ENCODE measurements at places on chromosomes 3 and 15.

DNA sequence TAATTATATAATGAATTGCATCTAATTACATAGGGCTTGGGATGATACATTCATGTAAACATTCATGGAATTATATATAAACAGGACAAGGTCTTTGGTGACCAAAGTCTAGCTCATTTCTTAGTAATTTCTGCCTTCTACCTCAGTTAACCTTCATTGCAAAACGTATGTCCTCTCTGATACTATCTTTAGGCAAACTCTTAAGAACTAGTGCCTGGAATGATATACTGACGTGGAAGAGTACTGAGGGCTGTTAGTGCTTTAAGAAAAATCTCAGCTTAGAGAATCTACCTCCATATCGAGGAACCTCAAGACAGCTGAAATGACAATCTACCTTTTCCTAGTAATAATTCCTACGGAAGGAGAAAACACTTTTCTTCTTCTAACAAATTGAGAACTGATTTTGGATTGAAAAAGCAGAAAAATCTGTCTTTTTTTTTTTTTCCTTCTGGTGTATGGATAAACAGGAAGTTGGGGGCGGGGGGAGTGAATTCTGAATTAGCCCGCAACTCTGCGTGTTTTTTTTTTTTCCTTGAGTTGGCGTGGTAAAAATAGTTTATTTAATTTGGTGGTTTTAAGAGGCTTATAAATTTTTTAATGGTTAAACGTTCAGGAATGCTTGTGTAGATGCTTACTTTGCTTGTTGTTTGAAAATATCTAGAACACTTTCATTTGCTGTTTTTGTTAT, 43.2 kb downstream of the RARB start:
- DNase-seq: no peak

GRCh38 chr3:157981819-157982218, 124.4 kb downstream of the SHOX2 start:
- DNase-seq: no peak

DNA sequence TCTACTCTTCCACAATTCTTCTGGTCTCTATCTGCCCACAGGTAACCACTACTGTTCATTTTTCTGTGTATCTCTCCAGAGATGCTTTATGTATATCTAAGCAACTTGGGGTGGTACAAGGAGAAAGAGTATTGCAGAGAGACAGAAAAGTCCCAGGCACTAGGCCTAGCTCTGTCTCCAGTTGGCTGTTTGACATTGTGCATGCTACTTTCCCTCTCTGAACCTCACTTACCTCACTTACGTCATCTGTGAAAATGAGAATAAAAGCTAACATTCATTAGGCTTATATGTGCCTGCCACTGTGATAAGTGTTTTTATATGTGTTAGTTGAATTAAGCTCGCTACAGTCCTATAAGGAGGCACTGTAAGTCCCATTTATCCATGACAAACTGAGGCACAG, 76.7 kb upstream of the RNU6-1 start:
- DNase-seq: no peak

- no peak for DNase-seq
Observed at GRCh38 chr3:145902166-145902565, 258.8 kb downstream of the PLOD2 start.

DNA sequence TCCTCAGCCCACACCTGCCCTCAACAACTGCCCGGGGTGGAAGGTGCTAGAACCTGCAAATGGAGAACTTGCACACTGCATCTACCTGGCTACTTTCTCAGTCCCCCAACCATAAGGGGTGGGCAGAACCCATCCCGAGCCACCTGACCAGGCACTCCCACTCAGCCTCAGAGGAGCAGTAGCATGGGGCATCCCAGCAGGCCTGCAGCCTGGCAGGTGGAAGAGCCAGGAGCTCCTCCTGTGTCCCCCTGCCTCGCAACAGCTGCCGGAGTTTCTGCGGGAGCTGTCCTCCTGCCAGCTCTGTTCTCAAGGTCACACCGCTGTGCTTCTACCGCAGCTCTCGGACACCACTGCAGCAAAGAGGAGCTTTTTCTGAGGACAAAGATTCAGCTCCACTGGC, 27.5 kb downstream of the RAB6B start:
- DNase-seq: no peak

- DNase-seq: no peak
Observed at GRCh38 chr3:137325170-137325569, 367.4 kb downstream of the IL20RB start.

DNA sequence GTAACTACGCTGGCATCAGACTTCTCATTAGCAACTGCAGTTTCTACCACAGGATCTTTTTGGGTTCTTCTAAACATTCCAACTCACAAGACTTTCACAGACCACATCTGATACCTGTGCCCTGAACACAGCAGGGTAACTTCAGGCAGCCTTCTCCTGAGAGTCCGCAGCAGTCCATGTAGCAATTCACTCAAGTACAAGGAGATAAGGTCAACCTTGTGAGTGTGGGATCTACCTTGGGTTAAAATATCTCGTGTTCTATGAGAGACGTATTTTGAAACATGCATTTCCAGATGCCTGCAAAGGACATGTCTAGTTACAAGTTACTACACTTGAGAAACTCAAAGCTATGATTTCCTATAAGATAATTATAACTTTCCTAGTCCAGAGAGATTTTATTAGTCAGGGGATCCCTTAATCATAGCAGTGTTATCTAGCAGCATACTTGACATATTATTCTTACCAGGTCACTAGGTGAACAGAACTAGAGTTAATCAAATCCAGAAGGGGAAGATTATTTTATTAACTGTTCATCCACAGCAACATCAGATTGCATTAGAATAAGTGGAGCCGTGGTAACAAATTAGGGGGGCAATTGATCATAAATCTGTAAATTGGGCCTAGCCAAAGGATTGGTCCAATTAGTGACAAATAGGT, 66.4 kb downstream of the ASTE1 start:
- no peak for DNase-seq

DNA sequence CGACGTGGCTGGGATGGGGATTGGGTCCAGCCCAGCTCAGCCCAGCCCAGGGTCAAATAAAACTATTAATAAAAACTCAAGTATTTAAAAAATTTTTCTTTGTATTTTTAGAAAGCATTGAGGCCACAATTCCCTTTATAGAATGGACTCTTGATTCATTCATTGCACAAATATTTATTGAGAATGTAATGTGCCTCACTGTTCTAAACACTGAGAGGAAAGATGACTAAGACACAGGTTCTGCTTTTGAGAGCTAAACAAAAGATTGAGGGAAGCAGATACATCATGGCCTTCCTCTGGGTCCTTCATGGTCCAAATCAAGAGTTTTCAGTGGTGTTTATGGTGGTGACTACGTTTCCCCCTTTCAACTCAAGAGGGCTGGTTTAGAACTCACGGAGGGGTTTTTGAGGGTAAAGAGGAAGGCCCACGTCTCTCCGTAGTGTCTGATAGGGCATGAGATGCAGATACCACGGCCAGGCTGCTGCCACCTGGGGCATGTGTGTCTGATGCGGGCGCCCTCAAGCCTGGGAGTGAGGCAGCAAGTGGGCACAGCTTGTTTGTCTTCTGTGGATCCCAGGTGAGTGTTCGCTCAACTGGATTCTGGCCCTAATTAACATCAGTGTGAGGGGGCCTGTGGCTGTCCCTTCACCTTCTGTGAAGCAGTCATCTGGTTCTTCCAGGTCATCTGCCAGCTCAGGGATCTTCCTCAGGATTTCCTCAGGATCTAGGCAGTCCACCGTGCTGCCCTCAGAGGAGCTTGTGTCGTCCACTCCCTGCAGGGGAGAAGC, 73.5 kb upstream of the SCN5A start:
- no peak for DNase-seq

DNA sequence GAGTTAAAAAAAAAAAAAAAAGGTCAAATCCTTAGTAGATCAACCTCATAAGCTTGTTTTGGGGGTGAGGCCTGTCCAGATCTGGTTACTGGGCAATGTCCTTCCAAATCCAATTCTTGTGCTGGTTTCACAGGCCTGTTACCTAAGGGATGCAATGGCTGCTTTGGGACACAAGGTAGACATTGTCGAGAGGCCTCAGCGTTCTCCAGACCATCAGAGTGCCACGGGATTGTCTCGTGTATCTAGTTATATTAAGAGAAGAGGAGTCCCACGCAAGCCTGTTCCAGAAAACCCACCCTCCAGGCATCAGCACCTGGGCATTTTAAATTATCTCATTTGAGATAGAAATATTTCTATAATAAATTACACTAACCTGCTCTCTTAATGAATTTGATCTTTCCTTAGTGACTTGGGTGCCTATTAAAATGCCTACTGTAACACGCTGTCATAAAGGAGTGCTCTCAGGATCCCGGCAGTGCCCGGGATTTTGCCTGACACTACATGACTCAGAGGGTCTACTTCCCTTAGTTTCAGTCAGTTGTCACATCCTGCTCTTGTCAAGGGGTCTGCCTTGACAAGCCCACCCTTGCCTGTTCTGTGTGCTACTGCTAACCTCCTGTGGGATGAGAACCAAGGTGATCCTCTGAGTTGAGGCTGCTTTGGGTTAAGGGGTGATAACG, 116.0 kb downstream of the LIPC start:
- DNase-seq: no peak

Data from Peyer's patch (tissue), 4 donors.